ENCODE measurements at places on chromosomes 12 and 14.

GRCh38 chr14:94027566-94028449, 1.7 kb downstream of the OTUB2 start:
- no peak for DNase-seq

DNA sequence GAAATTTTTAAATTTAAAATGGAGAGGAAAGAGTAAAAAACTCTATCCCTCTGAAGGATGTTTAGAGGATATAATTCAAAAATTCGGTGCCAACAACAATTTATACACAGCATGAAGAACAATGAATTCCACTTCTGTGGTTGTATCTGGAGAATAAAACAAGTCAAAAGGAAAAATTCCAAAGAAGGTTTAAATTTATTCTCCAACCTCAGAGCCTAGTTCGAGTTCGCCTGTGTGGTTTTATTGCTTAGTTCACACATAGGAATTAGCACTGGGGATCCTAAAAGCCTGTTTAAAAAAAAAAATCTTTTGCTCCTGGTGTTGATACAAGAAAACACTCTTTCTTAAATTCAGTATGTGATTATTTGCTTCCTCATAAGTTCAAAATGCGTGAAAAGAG, 79.2 kb downstream of the LLPH start:
- no peak for DNase-seq

DNA sequence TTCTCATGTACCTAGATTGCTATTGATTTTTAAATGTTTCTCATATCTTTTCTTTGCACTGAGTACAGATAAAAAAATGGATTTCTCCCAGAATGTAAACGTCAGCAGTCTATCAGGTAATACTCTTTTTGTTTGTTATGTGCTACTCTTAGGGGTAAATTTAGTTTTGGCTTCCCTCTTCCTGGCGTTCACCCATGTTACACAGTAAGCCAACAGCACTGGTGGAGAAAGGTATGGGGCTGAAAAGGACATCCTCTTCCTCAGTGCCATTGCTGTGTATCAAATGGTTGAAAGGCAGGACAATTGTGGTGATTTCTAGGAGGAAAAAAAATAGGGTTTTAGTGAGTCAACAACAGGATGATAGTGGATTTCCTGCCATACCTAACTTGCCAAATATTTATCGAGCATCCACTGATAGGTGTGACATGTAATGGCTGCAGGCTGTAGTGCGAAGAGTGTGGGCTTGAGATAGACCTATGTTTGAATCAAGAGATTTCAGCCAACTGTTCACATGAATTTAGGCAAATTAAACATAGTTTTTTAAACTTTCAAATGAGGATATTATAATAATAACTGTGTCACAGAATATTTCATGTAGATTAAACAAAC, 7.5 kb downstream of the KLRF2 start:
- no peak for DNase-seq

- DNase-seq: no peak
Measured at GRCh38 chr12:20627001-20627588, 68.0 kb upstream of the SLCO1C1 start.

- DNase-seq: no peak
Measured at GRCh38 chr12:55068416-55069010, 48.7 kb downstream of the NEUROD4 start.

GRCh38 chr14:55038708-55039107, 11.7 kb downstream of the SOCS4 start:
- DNase-seq: no peak

DNA sequence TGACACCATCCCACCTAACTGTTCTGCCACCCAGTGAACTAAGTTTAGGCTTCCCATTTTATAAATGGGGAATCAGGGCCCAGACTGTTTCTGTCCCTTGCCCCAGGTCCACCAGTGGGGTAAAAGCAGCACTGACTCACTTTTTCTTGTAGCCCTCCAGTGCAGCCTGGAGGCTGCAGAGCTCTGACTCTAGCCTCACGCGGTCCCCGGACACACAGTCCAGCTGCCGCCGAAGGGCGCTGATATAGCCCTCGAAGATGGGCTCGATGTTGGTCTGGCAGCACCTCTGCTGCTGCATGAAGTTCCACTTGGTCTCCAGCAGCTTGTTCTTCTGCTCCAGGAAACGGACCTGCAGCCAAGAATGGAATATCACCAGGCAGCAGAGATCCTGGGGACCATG, 2.6 kb downstream of the KRT82 start:
- no peak for DNase-seq

- DNase-seq: no peak
Measured at GRCh38 chr14:91839749-91840148, 27.6 kb downstream of the TC2N start.

DNA sequence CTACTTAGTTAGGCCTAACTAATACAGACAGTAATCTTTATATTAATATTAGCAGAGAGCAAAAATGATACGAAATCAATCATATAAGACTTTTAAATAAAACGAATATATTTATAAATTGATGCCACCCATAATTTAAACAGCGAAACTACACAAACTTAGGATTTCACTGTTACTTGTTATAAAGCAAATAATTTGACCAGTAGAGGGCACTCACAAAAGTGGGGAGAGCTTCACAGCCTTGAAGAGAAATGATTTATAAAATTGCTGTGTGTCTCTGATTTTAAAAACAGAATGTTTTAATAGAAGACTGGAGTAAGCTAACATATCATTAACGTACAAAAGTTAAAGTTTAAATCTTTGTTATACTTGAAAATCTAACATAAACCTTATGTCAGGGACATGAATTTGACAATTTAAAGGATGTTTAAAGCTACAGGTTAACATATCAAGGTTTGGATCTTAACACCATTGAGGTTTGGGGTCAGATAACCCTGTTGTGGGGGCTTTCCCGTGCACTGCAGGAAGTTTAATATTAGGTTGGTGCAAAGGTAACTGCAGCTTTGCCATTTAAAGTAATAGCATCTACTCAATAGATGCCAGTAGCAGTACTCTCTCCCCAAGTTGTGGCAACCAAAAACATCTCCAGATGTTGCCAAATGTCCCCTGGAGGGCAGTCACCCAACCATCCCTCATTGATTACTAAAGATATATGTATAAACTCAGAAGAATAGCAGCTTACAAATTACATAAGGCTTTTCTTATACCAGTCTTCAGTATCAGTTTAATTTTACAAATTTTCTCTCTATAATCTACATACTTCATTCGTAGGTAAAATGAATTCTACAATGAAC, 9.3 kb downstream of the KRAS start:
- no peak for DNase-seq

DNA sequence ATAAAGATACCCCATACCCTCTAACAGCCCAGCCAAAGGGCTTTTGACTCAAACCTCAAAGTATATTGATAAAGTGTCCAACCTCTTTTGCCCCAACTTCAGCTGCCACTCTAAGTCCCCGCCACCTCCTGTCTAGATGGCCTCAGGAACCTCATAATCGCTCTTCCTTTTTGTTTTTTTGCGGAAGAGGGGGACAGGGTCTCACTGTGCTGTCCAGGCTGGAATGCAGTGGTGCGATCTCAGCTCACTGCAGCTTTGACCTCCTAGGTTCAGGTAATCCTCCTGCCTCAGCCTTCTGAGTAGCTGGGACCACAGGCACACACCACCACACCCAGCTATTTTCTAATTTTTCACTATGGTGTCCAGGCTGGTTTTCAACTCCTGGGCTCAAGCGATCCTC, 60.3 kb downstream of the STX2 start:
- no peak for DNase-seq

- no peak for DNase-seq
Measured at GRCh38 chr14:60515511-60516289, 6.8 kb downstream of the SIX6 start.

- no peak for DNase-seq
Measured at GRCh38 chr12:19671695-19672094, 232.4 kb downstream of the AEBP2 start.

GRCh38 chr14:53963320-53964227, 6.9 kb upstream of the BMP4 start:
- no peak for DNase-seq

- no peak for DNase-seq
Measured at GRCh38 chr14:44170101-44170500, 337.0 kb downstream of the FSCB start.

DNA sequence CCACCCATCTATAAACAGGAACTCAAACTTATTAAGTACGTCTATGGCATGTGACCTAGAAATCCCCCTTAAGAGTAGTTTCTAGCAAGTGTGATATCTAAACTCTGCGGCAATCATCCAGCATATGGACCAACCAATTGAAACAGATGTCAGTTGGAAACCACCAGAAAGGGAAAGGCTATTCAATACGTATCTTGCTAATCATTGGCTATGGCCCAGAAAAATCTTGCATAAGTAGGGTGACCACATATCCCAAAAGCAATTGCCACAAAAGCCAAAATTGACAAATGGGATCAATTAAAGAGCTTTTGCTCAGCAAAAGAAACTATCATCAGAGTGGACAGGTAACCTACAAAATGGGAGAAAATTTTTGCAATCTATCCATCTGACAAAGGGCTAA, 24.2 kb downstream of the SYNJ2BP start:
- no peak for DNase-seq

- no peak for DNase-seq
Measured at GRCh38 chr14:88424573-88424972, 39.1 kb downstream of the SPATA7 start.

DNA sequence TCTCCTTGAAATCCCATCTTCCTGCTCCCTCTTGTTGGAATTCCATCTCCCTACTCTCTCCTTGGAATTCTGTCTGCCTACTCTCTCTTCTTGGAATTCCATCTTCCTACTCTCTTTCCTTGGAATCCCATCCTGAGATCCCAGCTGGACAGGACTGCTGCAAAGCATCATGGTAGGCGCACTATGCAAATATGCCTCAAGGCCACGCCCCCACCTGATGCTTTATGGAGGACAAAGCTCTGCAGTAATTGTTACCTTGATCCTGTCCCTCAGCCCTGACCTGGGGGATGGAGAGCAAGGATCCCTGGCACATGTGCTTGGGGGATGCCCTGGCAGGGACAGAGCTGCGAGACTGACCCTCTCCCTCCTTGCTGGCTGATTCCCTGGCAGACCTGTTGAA, 185.6 kb downstream of the TBX5 start:
- no peak for DNase-seq

GRCh38 chr14:96162741-96163140, 41.9 kb upstream of the BDKRB2 start:
- DNase-seq: no peak

- no peak for DNase-seq
Measured at GRCh38 chr14:24138396-24139271, 2.6 kb downstream of the PSME1 start.

- no peak for DNase-seq
Measured at GRCh38 chr14:31297701-31298344, 90.2 kb upstream of the HECTD1 start.

GRCh38 chr12:38392554-38393144, 76.1 kb downstream of the ALG10B start:
- no peak for DNase-seq

GRCh38 chr12:111155020-111155419, 213.9 kb downstream of the PHETA1 start:
- DNase-seq: no peak

GRCh38 chr14:25178255-25178654, 128.3 kb upstream of the STXBP6 start:
- no peak for DNase-seq

DNA sequence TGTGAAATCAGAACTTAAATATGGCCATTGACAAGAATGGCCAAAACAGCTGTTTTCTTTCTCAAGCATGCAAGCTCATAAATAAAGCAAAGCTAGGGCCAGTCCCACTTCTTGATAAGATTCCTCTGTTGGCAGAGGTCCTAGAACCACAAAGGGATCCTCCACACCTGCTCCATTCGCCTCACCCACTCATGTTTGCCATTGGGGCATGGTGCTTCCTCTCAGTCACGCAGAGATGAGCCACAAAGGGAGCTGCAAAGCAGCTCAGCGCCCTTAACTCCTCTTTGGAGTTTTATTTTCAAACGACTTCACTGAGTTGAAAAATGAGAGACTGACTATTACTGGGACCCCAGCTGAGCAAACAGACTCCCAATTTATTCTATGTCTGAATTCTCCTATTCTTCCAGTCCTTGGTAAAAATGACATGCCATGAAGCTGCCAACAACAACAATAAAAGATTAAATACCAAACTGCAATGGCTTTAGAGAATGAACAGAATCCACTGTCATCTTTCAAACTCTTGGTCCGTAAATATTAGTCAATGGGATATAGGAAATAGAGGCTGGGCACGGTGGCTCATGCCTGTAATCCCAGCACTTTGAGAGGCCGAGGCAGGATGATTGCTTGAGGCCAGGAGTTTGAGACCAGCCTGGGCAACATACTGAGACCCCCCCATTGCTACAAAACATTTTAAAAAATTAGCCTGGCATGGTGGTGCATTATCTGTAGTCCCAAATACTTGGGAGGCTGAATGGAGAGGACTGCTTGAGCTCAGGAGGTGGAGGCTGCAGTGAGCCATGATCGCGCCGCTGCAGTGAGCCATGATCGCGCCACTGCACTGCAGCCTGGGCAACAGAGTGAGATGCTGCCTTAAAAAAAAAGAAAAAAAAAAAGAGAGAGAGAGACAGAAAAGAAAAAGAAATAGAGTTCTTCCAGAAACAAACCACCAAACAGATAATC, 16.4 kb downstream of the MANSC1 start:
- no peak for DNase-seq

DNA sequence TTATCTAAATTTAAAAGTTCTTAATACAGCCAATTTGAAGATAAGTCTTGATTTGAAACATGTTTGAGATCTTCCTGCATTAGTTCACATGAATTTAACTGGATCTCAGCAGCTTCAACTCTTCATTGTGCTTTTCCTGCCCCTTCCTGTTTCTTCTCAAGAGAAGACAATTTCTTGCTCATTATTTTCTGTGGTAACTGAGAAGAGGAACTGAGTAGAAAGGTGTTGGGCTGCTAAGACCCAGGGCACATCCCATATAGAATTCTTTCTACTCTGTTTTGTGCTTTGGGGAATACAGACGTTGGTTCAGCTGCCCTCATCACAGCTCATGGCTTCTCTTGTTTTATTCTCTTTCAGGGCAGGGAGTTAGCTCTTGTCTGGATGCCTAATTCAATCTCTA, 110.2 kb downstream of the SNAPC1 start:
- no peak for DNase-seq

DNA sequence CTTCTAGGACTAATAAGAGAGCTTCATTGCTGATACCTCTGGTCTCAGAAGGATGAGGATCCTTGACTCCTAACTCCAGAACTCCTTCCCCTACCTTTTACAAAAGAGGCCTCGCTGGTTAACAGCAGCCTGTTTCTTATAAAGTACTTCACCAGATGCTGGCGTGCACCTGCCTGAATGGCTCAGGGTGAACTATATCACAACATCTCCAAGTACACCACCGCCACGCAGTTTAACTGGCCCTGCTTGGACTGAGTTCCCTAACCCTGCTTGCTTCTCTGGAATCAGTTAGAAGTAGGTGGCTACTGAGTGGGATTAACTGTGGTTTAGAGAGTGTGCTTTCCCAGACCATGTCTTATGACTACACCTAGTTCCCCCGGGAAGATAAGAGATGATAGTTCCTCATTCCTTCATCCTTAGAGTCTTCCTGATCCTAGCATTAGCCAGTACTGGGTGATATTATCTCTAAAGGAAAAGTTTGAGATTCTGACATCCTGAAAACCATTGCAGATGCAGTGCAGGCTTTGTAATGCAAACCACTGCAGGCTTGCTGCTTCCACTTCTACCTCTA, 3.0 kb downstream of the FOXJ2 start:
- no peak for DNase-seq

- DNase-seq: no peak
Measured at GRCh38 chr12:124543052-124543589, 24.3 kb downstream of the NCOR2 start.

Measured in stimulated activated CD4-positive, alpha-beta T cell treated with anti-CD3 and anti-CD28 coated beads, TNF-alpha, amount 100 ng/mL, for 1 hour (primary cell).